Activated CD8-positive, alpha-beta memory T cell treated with anti-CD3 and anti-CD28 coated beads, Interleukin-2, amount 50 U/mL, for 48 hours (primary cell): ENCODE measurements at places on chromosomes 4 and X.

- DNase-seq, result no peak
Observed at GRCh38 chrX:115360220-115360781, 70.8 kb downstream of the LUZP4 start.

- DNase-seq, result no peak
Observed at GRCh38 chr4:12138488-12138887, 709.8 kb upstream of the HS3ST1 start.

- no peak for DNase-seq
Observed at GRCh38 chr4:27059446-27059845, 198.8 kb downstream of the STIM2 start.

DNA sequence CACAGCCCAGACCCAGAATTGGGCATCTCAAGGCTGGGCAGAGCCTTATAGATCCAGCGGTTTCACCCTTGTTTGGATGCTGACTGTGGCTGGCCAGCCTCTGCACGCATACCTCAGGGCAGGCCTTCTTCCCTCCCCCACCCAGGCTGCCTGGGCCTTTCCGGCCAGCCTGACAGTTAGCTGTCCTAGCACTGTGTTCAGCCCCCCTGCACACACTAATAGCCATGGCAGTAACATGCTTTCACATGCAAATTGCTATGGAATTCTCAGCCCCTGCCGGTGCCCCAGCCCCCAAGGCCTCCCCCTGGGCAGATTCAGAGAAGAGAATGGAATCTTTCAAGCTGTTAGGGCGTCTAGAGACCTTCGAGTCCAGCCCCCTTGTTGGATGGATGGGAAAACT lies 17.7 kb downstream of the EFNB1 start:
- DNase-seq, result no peak

DNA sequence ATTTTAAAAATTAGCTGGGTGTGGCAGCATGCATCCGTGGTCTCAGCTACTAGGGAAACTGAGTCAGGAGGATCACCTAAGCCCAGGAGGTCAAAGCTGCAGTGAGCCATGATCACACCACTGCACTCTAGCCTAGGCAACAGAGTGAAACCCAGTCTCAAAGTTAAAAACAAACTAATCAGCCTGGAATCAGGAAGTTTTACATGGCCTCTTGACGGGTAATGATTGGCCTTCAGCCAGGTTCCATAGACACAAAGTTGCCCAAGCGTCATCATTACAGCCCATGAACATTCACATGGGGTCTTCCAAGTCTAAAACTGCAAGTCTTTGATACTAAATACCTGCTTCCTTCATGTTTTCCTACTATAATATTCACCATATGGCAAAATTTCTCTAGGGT lies 10.0 kb upstream of the RGN start:
- DNase-seq, result no peak

DNA sequence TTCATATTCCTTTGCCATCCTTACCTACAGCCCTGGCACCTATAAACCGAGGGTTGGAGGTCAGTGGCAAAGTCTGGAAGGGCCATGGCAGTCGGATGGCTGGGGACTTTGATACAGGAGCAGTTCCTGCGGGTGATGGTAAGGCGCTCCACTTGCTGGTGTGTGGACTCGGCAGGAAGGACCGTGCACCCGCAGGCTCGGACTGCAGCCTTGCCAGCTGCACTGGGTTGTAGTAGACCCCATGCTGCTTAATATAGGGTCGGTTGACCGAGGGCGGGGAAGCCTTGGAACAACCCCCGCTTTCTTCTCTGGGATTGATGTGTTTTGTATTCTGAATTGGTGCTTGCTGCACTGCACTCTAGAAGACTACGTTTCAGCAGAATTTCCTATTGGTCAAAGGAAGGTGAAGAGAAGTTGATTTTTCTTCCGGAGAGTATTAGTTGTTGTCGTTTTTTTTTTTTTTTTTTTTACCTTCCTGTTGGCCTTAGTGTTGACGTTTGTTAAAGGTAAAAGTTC lies 638 bp downstream of the BLTP1 start:
- DNase-seq, result peak; percentile 64

DNA sequence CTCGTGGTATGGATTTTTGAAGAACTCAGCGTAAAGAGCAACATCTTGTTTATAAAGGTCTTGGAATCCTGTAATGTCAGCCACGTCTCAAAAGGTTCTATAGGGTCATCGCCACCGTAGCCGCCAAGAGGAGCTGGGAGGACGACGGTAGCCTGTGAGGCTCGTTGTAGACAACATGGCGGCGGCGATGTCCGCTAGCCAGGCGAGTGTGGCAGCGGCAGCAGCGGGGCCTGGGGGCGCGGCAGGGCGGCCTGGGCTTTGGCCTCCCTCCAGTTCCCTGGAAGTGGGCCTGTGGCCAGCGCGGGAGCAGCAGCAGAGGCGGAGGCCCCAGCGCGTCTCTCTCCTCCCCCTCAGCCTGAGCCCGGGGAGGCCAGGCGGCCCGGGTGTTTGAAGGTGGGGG lies 143.5 kb upstream of the PBDC1 start:
- DNase-seq, result no peak

DNA sequence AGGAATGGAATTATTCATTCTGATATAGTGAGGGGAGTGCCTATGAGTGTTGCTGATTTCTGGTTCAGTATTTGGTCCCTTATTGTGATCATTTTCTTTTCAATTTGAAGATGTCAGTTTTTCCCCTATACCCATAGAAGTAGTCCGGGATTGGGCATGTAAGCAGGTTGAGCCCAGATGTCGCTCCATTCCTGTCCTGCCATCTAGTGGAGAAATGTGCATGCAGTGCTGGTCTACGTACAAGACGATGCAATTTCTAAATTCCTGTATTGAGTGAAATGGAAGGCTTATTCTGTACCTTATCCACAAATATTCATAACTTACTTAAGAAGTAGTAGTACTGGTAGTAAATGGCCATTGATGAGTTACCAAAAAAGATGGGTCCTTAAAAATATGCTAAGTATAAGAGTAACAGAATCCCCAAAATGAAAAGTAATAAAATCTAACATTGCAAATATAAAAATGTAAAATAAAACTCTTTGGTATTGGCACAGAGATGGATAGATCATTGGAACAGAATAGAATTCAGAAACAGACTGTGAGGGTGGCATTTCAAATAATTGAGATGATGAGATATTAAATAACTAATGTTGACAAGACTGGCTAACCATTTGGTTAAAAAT lies 60.9 kb downstream of the UGT8 start:
- DNase-seq, result no peak

DNA sequence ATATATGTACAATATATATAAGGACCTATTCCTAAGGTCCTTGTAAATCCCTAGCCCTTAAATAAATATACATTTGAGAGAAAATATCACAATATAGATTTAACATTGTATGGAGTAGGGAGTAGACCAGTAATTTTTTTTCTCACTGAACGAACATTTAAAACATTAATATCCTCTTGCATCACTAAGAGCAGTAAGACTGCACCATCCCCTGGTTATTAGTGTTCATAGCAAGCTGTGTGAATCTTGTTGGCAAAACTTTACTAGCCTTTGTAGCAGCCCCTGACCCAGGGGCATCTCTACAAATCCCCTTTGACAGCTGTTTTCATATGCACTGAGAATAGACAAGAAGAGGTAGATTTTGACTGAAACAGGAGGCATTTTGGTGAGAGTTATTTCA lies 146.5 kb downstream of the IL1RAPL2 start:
- no peak for DNase-seq

DNA sequence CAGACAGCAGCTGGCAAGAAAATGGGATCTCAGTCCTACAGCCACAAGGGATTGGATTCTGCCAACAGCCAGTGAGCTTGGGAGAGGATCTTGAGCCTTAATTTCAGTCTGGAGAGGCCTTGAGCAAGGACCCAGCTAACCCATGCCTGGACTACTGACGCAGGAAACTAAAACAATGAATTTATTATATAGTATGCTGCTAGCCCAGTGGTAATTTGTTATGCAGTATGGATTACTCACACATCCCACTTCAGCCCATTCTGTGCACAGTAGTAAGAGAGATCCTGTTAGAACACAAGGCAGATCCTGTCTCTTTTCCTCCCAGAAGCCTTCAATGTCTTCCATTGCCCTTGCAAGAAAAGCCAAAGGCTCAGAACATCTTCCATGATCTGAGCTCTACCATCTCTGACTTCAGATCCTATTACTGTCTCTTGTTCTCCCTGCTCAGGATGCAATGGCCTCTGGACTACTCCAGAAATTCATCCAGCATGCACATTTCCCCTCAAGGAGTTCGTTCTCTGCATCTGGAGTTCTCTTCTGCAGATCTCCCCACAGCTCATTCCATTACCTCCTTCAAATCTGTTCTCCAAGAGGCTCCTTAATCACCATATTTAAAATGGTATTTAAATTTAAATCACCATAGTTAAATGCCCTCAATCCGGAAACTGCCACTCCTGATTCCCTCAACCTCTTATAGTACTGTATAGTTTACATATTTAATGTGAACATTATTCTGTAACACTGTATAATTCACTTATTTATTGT lies 27.6 kb downstream of the SMIM20 start:
- DNase-seq, result no peak

- no peak for DNase-seq
Observed at GRCh38 chrX:149313871-149314371, 191.2 kb downstream of the IDS start.

- DNase-seq, result no peak
Observed at GRCh38 chrX:120604361-120604782, 471 bp downstream of the MCTS1 start.

DNA sequence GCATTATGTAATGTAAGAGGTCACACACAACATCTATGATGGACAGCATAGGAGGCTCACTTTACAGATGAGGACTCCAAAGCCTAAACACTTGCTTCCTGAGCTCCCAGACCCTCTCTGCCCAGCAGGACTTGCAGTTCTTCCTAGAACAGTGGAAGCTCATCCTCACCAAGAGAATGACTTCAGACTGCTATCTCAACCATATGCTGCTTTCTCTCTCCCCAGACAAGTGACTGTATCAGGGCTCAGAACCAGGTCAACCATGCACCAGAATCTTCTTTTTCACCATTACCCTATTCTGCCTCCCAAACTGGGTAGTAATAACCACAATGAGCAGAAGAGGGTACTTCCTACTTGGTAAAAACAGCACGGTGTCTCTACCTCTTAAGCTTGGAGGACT lies 12.2 kb downstream of the RNF150 start:
- no peak for DNase-seq

- DNase-seq, result no peak
Observed at GRCh38 chr4:25863347-25863784, 578 bp upstream of the SEL1L3 start.

GRCh38 chrX:153500676-153501280 lies 6.0 kb downstream of the BGN start:
- DNase-seq, result no peak

DNA sequence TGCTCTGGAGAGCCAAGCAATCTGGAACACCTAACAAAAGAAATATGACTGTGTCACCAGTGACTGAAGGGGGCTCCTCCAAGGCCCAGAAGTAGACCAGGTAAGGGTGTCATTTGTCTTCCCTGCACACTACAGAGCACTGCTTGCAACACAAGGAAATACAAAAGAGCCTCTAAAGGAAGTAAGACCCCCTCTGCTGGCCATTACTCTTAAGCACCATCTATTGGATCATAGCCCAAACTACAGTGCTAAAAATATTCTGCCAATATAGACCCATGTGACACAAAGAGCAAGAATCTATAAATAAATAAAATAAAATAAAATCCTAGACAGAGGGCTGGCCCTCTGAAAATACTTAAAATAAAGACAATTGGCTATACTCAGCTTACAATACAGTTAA lies 528.7 kb downstream of the TMA16 start:
- no peak for DNase-seq

DNA sequence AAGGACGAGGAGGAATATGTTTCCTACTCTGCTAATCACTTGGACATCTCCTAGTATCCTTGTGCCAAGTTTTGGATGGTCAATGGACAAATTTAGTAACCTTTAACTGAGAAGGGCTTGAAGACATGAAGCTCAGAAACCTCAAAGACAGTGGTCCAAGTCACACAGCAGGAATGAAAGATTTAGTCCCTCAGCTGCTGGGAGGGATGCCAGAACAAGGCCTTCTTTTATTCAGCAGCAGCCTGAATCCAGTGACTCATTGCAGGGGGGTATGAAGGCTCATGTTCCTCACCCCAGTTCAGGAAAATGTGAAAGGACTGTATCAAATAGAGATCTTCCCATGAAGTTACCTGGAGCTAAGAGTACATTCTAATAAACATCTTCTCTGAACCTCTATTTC lies 214.9 kb upstream of the UGT8 start:
- DNase-seq, result no peak

GRCh38 chrX:16765594-16765993 lies 20.7 kb upstream of the TXLNG start:
- DNase-seq, result no peak

- DNase-seq, result no peak
Observed at GRCh38 chr4:7326306-7326692, 108.4 kb downstream of the PSAPL1 start.

DNA sequence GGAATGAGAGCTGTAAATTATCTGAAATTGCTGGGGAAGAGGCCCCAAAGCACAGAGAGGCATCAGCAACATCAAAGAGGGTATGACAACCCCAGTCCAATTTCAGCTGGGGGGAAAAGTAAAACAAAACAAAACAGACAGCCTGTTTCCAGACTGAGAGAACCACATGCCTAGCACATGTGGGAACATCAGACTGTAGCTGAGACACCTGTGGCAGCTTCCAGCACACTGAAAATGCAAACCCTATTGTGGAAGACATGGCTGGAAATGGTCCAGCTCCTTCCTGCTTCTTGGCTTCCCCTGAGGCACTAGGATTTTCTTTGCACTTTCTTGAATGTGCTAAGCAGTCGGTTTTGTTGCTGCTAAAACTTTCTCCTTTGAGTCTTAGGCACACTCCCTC lies 240.9 kb upstream of the STS start:
- DNase-seq, result no peak

DNA sequence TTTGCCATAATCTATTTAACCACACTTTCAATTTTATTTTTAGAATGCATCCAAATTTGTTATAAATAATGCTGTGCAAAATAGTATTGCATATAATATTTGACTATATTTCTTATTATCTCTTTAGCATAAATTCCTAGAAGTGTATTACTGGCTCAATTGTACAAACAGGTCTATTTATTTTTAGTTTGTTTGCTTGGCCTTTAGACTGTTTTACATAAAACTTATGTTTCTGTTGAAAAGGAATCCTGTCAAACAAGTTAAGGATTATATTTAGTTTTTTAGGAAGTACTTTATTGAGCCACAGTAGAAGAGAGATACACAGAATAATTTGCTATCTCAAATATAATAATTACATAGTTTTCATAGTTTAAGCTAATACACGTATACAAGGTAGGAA lies 413.8 kb downstream of the GBA3 start:
- DNase-seq, result no peak
